ENCODE measurements at places on chromosomes 6 and 20.

- no peak for DNase-seq
Observed at GRCh38 chr6:108874470-108875160, 26.4 kb downstream of the ARMC2 start.

DNA sequence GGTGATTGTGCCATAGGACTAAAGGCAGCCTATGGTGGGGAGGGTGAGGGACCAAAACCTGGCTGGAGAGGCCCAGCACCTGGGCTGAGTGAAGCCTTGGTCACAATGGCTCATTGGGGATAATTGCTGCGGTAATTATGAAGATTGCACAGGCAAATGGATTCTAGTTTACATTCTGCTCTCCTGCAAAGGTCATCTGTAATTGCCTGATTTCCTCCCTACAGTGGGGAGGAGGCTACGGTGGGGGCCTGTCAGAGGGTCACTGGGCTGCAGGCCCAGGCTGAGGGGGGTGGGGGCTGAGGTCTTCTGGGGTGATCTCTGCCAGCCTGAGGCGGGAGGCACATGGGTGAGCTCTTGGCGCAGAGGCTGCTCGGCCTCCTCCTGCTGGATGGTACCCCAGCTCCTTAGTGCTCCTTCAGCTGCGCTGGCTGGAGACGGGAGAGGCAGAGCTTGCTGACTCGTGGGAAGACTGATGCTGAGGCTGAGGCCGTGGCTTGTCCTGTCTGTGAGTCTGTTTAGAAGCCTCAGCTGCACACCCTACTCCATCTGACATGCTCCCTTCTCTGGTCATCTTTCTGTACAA, 30.3 kb downstream of the PACSIN1 start:
- no peak for DNase-seq

GRCh38 chr6:167826230-167826895, 348 bp upstream of the AFDN start:
- no peak for DNase-seq

GRCh38 chr20:48407710-48408109, 420.1 kb downstream of the PREX1 start:
- no peak for DNase-seq

GRCh38 chr6:149843051-149843633, 21.0 kb downstream of the LRP11 start:
- no peak for DNase-seq

DNA sequence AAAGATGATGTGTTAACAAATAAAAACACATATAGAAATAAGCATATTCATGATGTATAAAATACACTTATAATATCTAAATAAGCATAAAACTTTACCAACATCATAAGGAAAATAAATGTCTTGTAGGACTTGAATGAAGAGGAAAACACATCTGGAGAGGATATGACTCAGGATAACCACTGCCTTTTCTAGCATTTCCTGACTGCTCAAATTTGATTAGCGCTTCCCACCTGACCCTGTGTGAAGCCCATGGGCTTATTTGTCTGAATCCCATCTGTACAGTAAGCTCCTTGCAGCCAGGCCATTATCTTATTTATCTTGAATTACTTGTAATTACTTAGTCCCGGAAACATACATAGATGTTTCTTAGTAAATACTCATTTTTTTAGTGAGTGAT, 608.6 kb downstream of the COL12A1 start:
- no peak for DNase-seq

DNA sequence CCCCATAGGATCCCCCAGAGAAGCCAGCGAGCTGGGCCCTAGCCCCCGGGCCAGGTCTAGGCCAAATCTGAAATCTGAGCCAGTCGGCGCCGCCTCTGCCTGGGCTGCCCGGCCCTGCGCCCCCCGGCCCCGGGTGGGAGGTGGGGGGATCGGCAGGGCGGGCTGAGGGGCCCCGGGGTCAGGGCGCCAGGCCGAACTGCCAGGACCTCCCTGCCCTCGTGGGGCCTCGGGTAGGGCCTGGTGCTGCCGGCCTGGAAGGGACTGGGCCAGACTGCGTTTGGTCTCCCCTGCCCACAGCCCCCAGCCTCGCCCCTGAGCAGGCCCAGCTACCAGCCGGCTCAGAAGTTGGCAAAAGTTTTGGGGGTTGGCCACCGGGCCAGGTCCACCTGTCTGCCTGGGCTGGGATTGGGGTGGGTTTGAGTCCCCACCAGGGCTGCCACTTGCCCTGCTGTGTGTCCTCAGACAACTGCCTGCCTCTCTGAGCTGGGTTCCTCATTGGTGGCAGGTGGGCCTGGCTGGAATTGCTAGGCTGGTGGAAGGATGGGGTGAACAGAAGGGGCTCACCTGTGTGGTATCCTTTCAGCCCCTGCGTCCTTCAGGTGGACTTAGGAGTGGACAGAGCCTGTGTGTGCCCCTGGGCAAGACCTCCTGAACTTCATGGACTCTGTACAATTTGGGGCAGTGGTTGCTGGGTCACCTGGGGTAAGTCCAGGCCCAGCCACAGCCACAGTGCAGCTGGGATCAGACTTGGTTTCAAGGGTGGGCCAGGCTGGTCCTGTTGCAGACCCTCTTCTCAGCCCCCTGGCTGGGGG, 801 bp downstream of the SRC start:
- no peak for DNase-seq

DNA sequence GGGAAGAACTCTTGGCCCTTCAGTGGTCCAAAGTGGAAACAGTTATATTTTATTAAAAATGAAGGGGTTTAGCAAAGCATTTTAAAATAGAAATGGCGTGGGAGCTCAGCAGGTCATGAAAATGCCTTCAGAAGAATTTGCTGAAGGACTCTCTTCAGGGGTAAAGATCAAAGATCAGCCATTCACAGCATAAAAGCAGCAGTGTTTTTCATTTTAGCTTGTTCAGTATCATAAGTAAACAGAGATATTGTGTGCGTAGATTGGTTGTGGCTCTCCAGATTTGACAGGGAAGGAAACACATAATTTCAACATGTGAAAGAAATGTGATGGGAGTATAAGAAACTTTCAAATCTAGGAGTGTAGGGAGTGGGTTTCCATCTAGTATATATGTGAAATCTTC, 519.2 kb upstream of the MAP3K7 start:
- no peak for DNase-seq

GRCh38 chr20:10758446-10758845, 84.6 kb upstream of the JAG1 start:
- DNase-seq, result no peak

DNA sequence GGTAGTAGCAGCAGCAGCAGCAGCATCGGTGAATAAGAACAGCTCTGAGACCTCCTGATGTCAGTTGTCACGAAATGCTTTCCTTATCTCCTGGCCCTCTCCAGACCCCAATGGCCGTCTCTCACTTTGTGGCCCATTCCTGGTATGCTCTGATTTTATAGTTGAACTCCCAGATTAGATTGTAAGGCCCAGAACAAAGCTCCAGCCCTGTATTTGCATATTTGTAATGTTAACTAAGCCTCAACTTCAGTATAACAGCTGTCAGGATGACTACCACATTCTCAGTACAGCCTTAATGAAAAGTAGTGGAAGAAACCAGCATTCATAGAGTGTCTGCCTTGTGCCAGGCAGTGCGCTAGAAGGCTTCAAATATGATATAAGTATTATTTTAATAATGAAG, 180.9 kb downstream of the SASH1 start:
- no peak for DNase-seq

DNA sequence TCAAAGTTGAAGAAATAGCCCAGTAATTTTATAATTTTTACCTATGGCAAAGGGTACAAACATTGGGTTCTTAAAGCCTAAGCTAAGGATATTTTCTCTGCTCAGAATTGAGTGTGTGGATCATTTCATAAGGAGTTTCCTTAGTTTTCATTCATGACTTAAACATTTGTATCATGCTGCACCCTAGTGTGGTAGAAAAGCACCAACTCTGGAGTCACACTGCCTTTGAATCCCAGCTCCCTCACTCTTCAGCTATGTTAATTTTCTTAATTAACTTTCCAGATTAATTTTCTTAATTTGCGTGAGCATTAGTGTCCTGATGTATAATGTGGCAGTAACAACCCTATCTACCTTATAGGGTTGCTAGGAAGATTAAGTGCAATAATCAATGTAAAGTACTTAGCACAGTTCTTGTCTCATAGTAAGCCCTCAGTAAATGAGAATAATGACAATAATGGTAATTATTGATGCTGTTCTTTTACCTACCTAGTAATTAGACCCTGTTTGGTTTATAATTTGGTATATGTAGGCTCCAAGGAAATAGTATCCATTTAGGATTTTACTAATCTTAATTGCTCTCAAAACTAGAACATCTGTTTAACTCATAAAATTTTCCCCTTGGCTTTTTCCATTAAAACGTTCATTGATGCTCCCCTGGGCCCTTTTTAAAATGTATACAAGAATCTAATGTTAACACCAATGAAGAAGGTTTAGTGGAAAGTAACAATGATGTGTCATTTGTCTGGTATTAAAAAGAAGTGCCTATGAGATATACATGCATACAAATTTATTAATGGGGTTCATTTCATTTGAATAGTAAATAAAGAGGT, 31.6 kb downstream of the DSE start:
- no peak for DNase-seq

- DNase-seq, result no peak
Observed at GRCh38 chr20:24460712-24461111, 8.7 kb upstream of the SYNDIG1 start.

GRCh38 chr6:114521926-114522325, 179.1 kb upstream of the HS3ST5 start:
- DNase-seq, result no peak

DNA sequence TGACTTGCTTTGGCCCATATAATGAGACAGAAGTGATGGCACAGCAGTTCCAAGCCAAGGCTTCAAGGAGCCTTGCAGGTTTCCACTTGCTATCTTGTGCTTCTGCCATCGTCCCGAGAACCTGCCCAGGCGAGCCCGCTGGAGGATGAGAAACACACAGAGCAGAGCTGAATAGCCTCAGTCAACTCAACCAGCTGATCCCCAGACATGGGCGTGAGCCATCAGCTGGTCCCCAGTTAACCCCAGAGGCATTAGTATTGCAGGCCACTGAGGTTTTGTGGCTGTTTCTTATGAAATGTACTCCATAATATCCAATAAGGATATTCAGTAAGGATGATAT, 81.7 kb upstream of the SHLD1 start:
- no peak for DNase-seq

DNA sequence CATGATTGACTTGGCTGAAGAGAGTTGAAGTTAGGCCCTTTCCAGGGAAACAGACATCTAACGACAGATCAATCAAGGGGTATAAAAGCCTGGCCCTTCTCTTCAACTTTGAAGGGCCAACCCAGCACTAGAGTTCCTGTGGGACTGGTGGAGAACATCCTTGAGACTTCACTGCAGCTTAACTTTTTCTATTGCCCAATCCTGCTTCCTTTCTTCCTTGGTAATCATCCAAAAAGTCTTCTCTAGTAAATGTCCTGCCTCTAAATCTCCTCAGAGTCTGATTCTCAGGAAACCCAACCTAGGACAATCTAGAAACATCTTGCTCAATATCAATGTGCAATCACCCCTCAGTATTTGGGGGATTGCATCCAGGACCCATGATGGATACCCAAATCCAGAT, 1.9 kb downstream of the MKKS start:
- no peak for DNase-seq

DNA sequence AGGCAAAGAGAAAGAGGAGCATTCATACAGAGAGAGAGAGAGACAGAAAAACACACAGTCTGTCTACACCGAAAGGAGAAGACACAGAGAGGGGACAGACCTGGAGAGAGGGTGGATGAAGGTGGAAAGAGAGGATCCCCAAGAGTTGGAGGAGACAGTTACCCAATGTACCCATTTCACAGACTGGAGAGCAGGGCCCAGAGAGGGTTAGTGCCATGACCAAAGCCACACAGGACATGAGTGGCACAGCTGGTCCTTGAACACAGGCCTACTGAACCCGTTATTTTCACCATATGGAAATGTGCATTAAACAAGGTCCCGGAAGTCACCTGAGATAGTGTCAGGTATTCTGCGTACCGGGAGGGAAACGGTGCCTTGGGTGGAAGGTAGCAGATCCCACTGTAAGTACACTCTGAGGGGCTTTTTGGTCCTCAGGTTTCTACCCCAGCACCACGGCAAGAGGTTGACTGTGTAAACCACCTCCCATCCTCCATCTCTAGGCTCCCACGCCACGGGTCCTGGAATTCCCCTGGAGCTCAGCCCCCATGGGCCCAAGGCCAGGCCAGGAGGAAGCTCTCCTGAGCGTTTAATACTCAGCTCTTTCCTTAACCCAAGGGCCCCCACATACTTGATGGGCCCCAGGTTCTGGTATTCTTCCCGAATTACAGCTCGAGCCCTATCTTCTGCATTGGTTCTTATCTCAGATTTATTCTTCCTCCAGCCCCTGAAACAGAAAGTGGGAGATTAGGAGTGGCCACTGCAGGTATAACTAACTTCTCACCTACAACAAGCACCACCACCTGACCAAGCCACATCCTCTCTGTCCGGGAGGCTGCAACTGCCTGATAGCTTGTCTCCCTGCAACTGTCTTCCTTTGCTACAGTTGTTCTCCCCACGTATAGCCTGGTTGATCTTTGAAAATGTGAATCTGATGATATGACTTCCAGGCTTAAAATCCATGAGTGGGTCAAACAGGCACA, 38.4 kb upstream of the OCSTAMP start:
- DNase-seq, result no peak

GRCh38 chr20:38230957-38231526, 29.5 kb downstream of the KIAA1755 start:
- no peak for DNase-seq

DNA sequence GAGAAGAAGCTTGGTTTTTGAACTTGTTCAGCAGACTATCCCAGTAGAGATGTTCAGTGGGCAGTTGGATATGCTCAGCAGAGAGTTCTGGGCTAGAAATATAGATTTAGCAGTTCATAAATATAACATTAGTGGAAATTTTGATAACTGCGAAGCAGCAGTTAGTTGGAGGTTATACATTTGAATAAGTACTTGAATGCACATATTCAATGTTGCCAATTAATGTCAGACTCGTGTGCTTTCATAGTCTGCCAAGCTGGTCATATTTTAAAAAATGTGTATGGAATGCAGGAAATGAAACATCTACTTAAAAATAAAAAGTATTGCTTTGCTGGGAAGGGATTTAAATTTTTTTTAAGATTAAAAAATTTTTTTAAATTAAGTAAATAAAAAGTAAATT, 92.5 kb upstream of the E2F3 start:
- no peak for DNase-seq

- no peak for DNase-seq
Observed at GRCh38 chr6:161437851-161438250, 164.0 kb upstream of the AGPAT4 start.

GRCh38 chr6:125815080-125815910, 24.5 kb downstream of the NCOA7 start:
- no peak for DNase-seq

- DNase-seq, result no peak
Observed at GRCh38 chr6:128560966-128561365, 40.6 kb upstream of the PTPRK start.

DNA sequence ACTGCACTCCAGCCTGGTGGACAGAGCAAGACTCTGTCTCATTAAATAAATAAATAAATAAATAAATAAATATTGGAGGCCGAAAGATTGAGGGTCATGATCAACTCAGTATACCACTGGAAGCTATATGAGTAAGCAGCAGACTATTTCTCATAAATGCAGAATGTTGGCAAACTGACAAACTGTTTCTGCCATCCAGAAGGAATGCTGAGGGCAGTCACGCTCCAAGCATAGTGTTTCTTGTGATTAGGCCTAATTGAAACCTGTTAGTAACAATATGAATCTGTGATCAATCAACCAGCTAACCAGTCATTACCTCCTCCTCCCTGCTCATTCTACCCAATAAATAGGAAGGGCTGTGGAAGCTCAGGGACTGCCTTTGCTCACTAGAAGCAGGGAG, 15.2 kb upstream of the KCNK15 start:
- DNase-seq, result peak; percentile 87

GRCh38 chr20:19070026-19070425, 142.4 kb upstream of the SLC24A3 start:
- DNase-seq, result no peak

Measured in AG04449 (cell line).